ENCODE measurements at places on chromosomes 6 and 20. TPM values are rescaled to one million over a fixed set of nuclear protein-coding genes. Genes with fewer than 3 reads are reported as not detected.
A peak's percentile ranks its signal among the peaks of the same experiment; 100 is the strongest.

PDE7B gene
- 9.8 TPM for polyA plus RNA-seq

KCNK17 gene
- polyA plus RNA-seq = 0.09 TPM

FAM209B gene
- polyA plus RNA-seq = not detected

GRCh38 chr6:128508588-128509296, 11.7 kb downstream of the PTPRK start:
- DNase-seq = no peak

IYD gene
- polyA plus RNA-seq = 5.7 TPM

ZBP1 gene
- 0.11 TPM for polyA plus RNA-seq

GRCh38 chr6:154206141-154206540, 150.5 kb downstream of the IPCEF1 start:
- DNase-seq = no peak

GRCh38 chr20:57708694-57709673, 831 bp downstream of the PMEPA1 start:
- no peak for DNase-seq

DNA sequence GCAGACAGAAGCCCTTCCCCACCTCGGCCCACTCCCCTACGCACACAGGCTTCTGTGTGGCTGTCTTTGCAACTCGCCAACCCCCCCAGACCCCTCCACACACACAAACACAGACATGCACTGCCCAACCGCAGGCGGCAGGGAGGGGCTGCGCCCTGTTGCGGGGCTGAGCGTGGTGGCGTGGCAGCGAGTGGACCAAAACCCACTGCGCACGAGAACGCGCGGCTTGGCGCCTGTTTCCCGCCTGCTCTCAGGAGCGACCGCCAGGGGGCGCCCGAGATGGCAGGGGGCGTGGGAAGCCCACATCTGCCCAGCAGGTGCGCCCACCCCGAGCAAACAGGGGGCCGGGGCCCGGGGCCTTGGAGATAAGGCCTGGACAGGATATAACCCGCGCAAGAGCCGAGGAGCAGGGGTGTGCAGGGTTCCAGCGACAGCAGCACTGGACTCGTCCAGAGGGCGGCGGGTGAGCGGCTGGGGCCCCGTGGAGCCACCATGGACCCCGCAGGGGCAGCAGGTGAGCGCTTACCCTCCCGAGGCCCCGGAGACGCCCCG, at the start of gene RBPJL:
TSS of gene RBPJL (plus strand) at position 410 of the 552 bp plus-strand sequence. CDS start at position 493, 83 bp downstream.
- DNase-seq = no peak

DNA sequence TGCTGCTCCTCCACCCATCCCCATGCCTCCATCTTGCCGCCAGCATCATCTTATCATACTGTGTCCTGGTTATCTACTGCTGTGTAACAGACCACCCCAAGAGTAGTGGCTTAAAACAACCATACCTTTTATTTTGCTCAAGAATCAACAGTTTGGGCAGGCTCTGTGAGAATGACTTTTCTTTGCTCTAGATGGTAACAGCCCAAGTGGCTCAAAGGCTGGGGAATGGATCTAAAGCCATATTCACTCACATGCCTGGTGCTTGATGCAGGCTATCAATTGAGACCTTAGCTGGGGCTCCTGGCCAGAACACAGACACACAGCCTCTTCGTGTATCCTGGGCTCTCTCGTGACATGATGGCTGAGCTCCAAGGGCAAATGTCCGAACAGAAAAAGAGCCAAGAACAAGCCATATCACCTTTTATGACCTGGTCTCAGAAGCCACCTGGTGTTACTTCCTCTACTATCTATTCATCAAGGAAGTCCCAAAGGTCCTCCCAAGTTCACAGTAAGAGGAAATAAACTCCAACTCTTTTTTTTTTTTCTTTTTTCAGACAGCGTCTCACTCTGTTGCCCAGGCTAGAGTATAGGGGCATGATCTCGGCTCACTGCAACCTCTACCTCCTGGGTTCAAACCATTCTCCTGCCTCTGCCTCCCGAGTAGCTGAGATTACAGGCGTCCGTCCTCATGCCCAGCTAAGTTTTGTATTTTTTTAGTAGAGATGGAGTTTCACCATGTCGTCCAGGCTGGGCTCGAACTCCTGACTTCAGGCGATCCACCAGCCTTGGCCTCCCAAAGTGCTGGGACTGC, 159.3 kb upstream of the JARID2 start:
- no peak for DNase-seq

DNA sequence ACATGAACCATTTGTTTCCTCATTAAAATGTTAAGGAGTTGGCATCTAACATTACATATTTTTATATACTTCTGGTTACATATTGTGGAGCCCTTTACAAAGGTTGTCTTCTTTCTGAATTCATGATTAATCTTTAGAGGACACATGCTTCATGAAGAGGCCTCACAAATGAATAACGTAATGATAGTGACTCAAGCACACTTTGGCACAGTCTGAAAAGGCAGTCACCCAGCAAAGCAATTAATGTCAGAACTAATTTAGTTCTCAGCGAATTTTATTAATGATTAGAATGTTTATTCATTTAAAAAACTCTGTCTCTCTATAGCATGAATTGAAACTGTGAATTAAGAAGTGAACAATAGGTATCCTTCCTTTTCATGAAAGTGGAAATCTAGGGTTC, 854.2 kb downstream of the PHF3 start:
- DNase-seq = no peak

DNA sequence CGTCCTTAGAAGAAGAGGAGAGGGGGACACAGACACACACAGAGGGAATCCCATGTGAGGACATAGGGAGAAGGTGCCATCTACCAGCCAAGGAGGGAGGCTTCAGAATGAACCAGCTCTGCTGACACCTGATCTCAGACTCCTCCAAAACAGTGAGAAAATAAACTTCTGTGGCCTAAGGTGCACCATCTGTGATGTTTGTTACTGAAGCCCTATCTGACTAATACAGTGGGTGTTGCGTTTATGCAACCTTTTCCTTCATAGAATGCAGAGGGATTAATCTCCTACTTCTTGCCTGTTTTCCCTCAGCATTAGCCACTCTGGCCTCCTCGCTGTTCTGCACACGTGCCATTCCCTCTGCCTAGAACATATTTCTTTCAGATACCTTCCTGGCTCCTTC, 81.5 kb upstream of the EDN1 start:
- DNase-seq = no peak

GRCh38 chr6:7701212-7701834, 24.6 kb upstream of the BMP6 start:
- no peak for DNase-seq

GRCh38 chr6:139940741-139941729, 566.6 kb upstream of the CITED2 start:
- DNase-seq = no peak

GRCh38 chr6:108652375-108652774, 91.7 kb downstream of the FOXO3 start:
- no peak for DNase-seq

- DNase-seq = no peak
Measured at GRCh38 chr20:38932457-38933120, 6.4 kb downstream of the FAM83D start.

- no peak for DNase-seq
Measured at GRCh38 chr6:56664029-56664428, 21.3 kb upstream of the DST start.

GRCh38 chr6:45838451-45838850, 177.2 kb downstream of the CLIC5 start:
- no peak for DNase-seq

MRS2 gene
- 47.0 TPM for polyA plus RNA-seq

- DNase-seq = no peak
Measured at GRCh38 chr6:16670183-16670582, 91.1 kb downstream of the ATXN1 start.

- DNase-seq = no peak
Measured at GRCh38 chr20:10954908-10955580, 281.2 kb upstream of the JAG1 start.

GRCh38 chr20:51463560-51463959, 79.0 kb downstream of the NFATC2 start:
- no peak for DNase-seq

DNA sequence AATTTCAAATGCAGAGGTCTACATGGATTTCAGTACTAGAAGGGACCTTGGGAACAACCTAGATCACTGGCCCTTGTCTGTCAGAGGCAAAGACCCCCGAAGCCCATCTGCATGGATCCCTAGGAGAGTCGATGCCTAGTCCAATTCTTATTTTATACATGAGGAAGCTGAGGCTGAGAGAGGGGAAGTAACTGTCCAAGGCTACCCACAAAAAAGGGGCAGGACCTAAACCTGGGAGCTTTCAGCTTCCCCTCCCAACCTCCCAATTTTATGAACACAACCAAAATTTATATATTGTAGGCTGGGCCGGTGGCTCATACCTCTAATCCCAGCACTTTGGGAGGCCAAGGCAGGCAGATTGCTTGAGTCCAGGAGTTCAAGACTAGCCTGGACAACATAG, 73.2 kb downstream of the TRERF1 start:
- DNase-seq = no peak

WFDC10B gene
- polyA plus RNA-seq = not detected

GRIK2 gene
- polyA plus RNA-seq = 14.6 TPM

KIF25 gene
- 0.13 TPM for polyA plus RNA-seq

CST9 gene
- polyA plus RNA-seq = not detected

DNA sequence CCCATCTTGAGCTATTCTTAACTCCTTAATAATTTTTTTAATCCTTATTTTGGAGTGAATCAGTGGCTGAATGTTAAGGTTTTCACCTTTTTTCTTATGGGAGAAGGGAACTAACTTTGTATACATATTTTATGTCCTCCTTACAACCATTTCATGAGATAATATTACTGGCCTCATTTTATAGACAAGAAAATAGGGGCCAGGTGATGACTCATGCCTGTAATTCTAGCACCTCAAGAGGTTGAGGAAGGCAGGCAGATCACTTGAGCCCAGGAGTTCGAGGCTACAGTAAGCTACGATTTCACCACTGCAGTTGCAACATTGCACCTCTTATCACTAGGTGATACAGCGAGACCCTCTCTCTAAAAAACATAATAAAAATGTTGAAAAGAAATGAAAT, 128.7 kb downstream of the TMEM242 start:
- no peak for DNase-seq

GRCh38 chr20:19407196-19407595, 194.8 kb downstream of the SLC24A3 start:
- DNase-seq = no peak

TBC1D22B gene
- polyA plus RNA-seq = 15.6 TPM

- no peak for DNase-seq
Measured at GRCh38 chr6:105880030-105880492, 206.1 kb upstream of the PRDM1 start.

- no peak for DNase-seq
Measured at GRCh38 chr6:129843573-129843972, 17.5 kb downstream of the TMEM244 start.

VIP gene
- polyA plus RNA-seq = 1.6 TPM

GRCh38 chr6:145814035-145814500, 527 bp downstream of the FBXO30 start:
- peak; percentile 51 for DNase-seq

MYT1 gene
- 0.61 TPM for polyA plus RNA-seq

BPIFB2 gene
- not detected for polyA plus RNA-seq

CLPSL2 gene
- polyA plus RNA-seq = not detected

MMP24 gene
- polyA plus RNA-seq = 1.8 TPM

- DNase-seq = no peak
Measured at GRCh38 chr6:37714836-37715420, 17.2 kb upstream of the MDGA1 start.

ARG1 gene
- 0.74 TPM for polyA plus RNA-seq

TP53TG5 gene
- 3.0 TPM for polyA plus RNA-seq

DNA sequence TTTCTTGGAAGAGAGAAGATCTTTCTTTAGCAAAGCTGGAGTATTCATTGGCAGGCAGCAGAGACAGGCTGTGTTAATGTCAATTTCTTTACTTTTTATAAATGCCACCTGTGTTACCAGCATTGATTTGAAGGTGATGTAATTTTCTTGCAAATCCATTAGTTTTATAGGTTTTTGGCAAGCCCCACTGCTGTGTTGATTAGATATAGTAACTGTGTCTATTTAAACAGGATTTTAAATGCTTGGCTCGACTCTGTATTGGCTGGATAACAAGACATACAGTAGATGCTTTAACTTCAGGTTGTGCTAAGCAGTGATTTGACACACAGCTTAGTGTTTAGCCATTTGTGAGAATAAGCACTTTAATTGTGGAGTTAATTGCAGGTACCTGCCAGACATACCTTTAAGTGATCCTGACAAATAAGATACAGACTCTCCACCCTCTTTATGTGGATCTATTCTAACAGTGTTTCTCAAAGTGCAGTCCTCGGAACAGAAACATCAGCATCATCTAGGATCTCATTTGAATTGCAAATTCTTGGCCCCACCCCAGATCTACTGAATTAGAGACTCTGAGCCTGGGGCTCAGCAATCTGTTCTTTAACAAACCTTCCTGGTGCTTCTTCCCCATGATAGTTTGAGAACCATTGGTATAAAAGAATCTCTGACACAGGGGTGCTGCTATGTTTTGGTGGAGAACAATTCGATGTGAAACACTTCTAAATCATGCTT, 397.5 kb downstream of the HDGFL1 start:
- DNase-seq = no peak

MRPL14 gene
- 54.9 TPM for polyA plus RNA-seq

DNA sequence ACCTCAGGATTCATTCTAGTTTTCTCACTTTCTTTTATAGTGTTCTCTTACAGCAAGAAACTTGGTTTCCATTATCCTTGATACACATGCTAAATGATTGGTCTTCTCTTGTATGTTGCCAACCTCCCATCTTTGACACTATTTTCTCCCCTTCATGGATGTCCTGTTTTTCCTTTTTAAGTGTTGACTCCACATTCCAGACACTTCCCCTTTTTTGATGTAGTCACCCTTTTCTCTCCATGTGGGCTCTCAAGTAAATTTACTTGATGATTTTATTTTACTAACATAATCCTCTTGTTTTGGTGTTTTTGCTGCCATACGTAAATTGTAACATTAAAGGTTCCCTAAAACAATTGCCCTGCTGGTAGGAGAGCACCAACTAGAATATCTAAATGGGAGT, 148.1 kb downstream of the ZFAND3 start:
- no peak for DNase-seq

DNA sequence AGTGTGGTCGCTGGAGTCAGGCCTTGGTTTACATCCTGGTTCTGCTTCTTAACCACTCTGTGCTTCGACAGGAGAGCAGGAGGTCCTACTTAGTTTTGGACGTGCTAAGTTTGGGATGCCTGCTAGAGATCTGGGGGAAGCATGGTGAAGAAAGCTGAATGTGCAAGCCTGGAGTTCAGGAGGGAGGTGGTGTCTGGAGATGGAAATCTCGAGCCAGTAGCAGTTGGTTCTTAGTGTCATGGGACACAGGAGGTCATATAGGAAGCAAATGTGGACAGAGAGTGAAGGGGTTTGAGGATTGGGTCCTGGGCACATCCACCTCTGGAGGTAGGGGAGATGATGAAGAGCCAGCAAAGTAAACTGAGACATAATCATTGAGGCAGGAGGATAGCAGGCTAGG, 131.4 kb downstream of the SYCP2 start:
- no peak for DNase-seq

DNA sequence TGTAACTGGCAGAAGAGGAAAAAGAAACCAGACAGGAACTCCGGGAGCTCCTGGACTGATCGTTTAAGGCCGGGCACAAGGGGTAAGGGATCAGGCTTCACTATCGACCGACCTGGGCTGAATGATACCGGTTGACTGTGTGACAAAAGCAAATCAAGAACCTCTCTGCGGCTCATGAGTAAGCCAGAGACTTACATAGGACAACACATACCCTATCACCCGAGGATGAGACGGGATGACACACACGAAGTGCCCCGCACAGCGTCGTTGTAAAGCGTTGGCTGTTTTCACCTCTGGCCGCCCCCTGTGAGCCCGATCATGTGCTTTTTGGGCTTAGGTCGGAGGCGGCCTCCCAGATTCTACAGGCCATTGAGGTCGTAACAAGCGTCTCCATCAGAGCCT, 695 bp upstream of the TGIF2 start:
- no peak for DNase-seq

All from renal pelvis (tissue), 12 donors.